ENCODE measurements at places on chromosomes 5 and 9. TPM values are rescaled to one million over a fixed set of nuclear protein-coding genes. Genes with fewer than 3 reads are reported as not detected.

- no peak overlapping the region for H3K27ac ChIP-seq
- DNase-seq: no peak
- no peaks in the 10 kb centered on the region for H3K27me3 ChIP-seq
- H3K4me1 ChIP-seq: no peaks in the 10 kb centered on the region
Measured at GRCh38 chr9:105647595-105648349, 14.5 kb upstream of the TAL2 start.

- no peaks in the 10 kb centered on the region for H3K36me3 ChIP-seq
- DNase-seq: no peak
- no peaks in the 10 kb centered on the region for H3K4me1 ChIP-seq
- no peaks in the 10 kb centered on the region for H3K27me3 ChIP-seq
- no peak overlapping the region for H3K4me3 ChIP-seq
Measured at GRCh38 chr5:118042076-118042475, 946.3 kb downstream of the DTWD2 start.

DNA sequence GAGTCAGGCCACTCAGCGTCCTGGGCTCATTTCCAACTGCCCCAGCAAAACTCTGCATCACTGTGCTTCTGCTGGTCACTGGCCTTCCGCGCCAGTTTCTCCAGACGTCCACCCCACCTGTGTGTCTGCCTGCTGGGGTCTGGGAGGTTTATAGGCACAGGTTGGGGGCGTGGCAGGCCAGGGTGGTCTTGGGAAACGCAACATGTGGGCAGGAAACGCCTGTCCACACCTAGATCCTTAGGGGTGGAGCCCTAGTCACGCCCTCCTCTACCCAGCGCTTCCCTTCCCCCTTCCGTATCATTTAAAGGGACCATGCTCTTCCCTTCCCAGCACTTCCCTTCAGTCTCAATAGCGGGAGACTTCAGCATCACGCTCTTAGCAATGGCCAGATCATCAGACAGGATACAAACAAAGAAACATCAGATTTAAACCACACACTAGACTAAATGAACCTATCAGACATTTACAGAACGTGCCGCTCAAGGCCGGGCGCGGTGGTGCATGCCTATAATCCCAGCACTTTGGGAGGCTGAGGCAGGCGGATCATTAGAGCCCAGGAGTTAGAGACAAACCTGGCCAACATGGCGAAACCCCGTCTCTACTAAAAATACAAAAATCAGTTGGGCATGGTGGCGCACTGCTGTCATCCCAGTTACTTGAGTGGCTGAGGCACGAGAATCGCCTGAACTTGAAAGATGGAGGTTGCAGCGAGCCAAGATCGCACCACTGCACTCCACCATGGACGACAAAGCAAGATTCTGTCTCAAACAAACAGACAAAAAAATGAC is 11.8 kb upstream of the BTNL9 start:
- H3K27me3 ChIP-seq: no peaks in the 10 kb centered on the region
- no peak overlapping the region for H3K4me3 ChIP-seq
- DNase-seq: no peak

Gene SLC6A3
- total RNA-seq: 0.15 TPM

- H3K4me3 ChIP-seq: no peak overlapping the region
- no peaks in the 10 kb centered on the region for H3K4me1 ChIP-seq
- no peak overlapping the region for H3K27ac ChIP-seq
- H3K27me3 ChIP-seq: no peaks in the 10 kb centered on the region
- no peak for DNase-seq
Measured at GRCh38 chr9:74570879-74571512, 73.9 kb downstream of the RORB start.

All from upper lobe of left lung (tissue), 6 donors.